ENCODE measurements at places on chromosomes 4 and X.

GRCh38 chr4:85445050-85445639, 29.8 kb upstream of the ARHGAP24 start:
- DNase-seq, result no peak

GRCh38 chrX:103279624-103280023, 3.1 kb upstream of the TCEAL5 start:
- no peak for DNase-seq

DNA sequence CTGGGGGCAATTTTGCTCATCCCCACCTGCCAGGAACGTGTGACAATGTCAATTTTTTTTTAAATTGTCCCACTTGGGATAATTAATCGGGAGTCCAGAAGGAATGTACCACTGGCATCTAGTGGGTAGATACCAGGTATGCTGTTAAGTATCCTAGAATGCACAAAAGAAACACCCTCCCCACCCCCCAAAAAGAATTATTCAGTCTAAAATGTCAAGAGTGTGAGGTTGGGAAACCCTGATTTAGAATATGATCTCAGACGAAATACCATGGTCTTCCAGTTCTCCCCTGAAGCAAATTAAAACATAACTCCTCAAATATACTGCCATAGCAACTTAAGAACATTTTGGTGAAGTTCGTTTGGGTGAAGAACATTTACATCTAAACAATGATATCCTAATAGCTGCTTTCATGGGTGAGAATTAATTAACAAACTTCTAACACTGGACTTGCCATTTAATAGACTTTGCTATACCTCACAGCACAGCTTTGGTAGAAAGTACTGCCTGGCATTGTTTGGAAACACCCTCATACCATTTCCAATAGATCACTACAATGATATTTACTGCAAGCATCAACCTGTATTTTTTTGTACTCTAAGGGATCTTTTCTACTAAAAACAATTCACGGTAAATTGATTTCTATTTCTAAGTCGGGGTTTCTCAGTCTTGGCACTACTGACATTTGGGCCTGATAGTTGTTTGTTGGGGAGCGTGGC, 36.5 kb downstream of the SH3RF1 start:
- no peak for DNase-seq

- DNase-seq, result no peak
These were observed 1.3 kb upstream of the TET2 start for GRCh38 chr4:105145156-105145902.
